Left forelimb (tissue), 1 donor: ENCODE measurements at places on chromosomes 1 and 21.

GRCh38 chr1:31910933-31911332, 27.2 kb downstream of the PTP4A2 start:
- no peak for DNase-seq

DNA sequence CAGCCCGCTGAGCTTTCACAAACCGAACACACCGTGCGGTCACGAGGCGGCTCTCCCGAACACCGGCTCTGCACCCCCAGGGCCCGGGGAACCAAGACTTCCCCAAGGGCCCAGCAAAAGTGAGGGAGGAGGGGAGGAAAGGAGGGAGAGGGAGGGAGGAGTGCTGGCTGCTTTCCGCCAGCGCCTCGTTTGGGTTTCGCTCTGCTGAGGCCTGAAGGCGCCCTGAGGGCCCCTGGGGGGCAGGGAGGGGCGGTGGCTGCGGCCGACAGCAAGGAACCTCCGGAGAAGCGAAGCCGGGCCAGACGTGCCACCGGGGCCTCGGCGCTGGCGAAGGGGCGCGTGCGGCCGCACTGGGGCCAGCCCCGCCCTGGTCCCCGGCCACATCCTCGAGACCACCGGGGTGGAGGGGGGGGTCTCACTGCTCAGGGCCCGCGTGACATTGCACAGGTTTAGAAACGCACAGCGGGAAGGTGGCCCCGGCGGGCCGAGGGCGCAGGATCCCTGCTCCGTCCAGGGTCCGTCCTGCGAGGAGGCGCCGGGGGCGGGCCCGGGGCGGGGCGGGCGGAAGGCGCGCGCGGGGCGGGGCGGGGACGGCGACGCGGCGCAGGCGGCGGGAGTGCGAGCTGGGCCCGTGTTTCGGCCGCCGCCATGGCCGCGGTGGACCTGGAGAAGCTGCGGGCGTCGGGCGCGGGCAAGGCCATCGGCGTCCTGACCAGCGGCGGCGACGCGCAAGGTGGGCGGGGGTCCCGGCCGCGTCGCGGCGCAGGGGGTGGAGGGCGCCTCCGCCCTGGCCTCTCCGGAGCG, at the start of gene PFKL:
PFKL (plus strand) TSS at position 596 of the 804 bp plus-strand sequence; CDS start at position 649, 53 bp downstream.
- peak; percentile 87 for DNase-seq

DNA sequence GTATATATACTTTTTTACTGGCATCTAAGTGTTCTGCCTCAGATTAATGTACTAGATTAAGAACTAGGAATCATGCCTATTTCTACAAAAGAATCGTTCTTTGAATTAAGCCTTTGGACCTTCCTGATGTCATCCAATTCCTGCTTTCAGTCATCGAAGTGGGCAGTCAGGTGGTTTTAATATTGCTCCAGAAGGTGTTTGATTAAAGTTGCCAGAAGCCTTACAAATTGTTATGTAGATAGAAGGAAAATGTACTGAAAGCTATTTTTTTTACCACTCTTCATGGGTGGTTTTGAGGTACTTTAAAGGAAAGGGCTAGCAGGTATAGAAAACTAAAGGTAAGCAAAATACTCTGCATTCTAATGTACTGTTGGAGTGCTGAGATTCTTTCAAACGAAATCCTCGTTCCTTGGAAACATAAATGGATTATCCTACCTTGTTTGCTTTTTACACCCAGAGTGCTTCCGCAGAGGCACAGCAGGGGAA, 716 bp downstream of the CTBS start:
- no peak for DNase-seq

DNA sequence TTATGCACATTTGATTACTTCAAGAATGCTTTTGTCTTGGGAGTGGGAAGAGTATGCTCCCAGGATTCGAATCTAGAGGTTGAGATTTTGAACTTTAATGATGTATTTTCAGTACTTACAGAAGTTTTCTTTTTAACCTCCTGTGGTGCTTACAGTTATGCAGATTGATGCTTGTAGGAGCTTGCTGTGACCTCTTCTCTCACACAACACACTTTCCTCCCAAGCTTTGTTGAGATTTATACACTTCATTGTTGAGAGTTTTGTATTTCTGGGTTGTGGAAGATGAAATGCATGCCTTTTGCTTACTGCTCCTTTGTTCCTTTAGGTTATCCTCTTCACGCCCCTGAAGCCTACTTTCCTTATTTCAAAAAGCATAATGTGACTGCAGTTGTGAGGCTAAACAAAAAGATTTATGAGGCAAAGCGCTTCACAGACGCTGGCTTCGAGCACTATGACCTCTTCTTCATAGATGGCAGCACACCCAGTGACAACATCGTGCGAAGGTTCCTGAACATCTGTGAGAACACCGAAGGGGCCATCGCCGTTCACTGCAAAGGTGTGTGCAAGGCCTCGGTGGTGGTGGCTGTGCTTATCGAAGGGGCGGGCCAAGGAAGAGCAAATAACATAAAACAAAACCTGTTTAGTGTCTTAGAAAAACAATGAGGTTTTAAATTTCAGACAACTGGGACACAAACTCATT, 75.5 kb upstream of the GPR88 start:
- no peak for DNase-seq

GRCh38 chr1:36910886-36911540, 123.3 kb downstream of the GRIK3 start:
- DNase-seq = no peak

DNA sequence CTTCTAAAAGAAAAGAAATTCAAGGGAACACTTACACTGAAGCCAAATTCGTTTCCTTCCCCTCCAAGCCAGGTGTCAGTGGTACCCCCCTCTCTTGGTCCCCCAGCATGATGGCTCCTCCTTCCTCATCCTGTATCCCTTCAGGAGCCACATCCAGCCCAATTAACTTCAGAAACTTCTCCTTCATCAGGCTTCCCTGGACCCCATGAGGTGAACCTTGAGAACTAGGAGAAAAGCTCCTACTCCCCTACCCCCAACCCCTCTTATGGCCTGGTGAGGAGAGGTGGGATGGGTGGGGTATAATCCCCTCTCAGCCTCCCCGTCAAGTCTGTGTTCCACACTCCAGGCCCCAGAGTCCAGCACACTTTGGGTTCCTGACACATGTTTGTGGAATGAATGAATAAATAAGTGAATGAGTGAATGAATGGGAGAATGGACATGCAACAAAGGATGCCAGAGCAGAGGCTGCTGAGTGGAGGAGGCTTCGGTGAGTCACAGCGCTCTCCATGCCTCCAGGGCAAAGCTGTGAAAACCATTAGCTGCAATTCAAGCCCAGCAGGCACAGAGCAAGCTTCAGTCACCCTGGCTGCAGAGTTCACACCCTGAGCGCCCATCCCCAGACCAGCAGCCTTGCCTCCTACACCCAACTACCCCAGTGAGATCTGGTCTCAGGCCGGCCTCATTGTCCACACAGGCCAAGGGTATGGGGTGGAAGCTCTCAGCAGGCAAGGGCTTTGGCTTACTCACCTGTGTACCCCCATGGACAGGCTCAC, 43.8 kb downstream of the BATF3 start:
- no peak for DNase-seq

DNA sequence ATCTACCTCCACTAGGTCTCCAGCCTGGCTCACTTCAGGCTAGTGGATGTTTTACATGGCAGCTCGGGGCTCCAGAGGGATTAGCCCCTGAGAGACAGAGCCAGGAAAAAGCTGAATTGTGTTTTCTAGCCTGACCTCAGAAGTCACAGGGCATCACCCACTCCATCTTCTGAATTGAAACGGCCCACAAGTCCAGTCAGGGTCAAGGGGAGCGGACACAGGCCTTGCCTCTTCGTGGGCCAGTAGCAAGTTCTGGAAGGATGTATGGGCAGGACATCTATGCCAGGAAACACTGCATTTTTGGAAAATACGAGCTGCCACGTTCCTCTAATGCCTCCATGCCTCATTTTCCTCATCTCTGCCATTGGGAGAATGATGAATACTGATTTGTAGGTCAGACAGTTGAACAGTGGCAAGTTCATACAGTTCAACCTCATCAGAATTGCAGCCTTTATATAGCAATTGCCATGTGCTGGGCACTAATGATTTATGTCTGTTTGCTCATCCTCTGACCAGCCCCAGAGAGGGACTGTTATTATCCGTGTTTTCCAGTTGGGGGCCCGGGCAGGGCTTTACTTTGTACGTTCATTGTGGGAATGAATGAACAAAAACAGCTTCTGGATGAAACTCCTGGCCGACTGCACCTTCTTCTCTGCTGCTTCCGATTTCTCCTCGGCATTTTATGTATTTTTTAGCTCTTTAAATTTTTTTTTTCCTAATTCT, 23.2 kb upstream of the PCBP3 start:
- no peak for DNase-seq

DNA sequence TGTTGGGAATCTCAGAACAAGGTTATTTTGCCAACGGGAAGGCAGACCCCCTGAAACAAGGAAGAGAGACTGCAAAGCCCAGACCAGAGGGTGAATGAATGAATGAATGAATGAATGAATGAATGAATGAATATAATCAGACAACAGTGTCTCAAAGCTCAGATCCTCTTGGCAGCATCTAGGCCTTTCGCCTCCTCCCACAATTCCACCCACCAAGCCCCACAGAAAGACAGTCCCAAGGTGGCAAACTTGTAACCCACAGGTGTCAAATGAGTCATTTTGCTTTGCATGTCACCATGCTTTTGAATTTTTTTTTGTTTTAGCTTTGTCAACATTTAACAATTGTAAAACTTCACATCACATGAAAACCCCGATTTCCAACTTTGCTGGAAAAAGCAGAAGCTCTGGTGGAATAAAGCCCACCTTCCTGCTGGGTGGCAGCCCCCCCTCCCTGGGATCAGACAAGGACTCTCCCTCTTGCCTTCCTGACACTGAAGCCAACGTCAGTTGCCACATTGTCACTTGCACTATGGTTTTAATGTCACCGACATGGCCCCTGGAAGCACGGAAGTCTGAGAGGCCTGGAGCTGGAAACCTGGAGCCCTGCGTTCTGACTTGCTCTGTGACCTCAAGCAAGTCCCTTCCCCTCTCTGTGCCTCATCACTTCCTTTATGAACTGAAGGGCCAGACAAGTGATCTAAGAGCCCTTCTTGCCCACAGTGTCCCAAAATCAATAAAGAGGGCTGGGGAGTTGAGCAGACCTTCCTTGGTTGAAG, 134.6 kb upstream of the RUNX3 start:
- no peak for DNase-seq

- peak; percentile 56 for DNase-seq
These were observed 21.0 kb downstream of the SLC27A3 start for GRCh38 chr1:153795934-153796785.

GRCh38 chr1:11602424-11602823, 51.8 kb downstream of the FBXO2 start:
- no peak for DNase-seq

GRCh38 chr1:106173101-106173500, 883.4 kb upstream of the PRMT6 start:
- DNase-seq = no peak

DNA sequence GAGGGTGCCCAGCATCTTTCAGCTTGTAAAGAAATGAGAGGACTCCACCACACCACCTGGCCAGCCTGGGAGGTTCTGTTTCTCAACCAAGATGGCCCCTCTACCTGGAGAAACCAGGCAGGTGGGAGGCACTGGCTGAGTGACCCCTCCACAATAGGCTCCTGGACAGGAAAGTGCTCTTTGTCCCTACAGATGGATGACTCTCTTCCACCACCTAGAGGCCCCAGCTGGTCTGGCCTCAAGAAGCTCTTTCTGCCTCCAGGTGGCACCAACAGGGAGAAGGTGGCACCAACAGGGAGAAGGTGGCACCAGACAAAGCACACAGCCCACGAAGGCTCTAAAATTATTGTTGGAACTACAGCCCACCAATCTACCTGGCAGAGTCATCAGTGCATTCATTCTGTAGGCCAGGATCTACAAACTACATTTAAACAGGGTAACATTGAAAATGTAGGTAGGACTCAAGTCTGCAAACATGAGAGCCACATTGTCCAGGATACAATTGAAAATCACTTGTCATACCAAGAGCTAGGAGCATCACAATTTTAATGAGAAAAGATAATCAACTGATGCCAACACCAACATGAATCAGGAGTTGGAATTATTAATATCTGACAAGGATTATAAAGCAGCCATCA, 14.4 kb downstream of the TMPRSS3 start:
- DNase-seq = no peak

- DNase-seq = no peak
These were observed 27.9 kb downstream of the CHD5 start for GRCh38 chr1:6152181-6152580.
